HepG2 (cell line): ENCODE measurements at places on chromosomes 2 and 18. TPM values are rescaled to one million over a fixed set of nuclear protein-coding genes. Genes with fewer than 3 reads are reported as not detected.

C1QL2 gene
- total RNA-seq: not detected in 2 replicates

- DNase-seq: no peak
Observed at GRCh38 chr2:168245074-168245825, 2.1 kb downstream of the STK39 start.

DNA sequence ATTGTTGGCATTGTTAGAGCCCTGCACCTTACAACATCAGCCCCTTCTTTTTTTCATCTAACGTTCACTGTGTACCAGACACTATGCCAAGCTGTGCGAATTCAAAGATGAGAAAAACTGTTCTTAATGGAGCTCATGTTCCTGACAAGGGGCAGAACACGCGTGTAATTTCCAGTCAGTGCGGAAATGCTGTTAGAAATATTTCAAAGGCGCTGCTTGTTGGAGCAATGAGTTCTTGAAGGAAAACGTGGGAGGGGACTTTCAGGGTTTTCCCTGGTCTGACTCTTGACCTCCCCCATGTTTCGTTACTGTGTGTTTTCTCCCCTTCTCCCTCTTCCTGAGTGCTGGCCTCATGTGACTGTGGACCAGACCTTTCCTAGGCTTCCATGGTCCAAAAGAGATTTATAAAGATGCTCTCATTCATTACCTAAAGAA lies 1.5 kb downstream of the MTHFD2 start:
- DNase-seq: no peak

ERCC3 gene
- total RNA-seq: 43.3 and 49.7 TPM in 2 replicates

CTAGE1 gene
- 0.02 TPM in 1 of 2 replicates, not detected in the other for total RNA-seq

DNA sequence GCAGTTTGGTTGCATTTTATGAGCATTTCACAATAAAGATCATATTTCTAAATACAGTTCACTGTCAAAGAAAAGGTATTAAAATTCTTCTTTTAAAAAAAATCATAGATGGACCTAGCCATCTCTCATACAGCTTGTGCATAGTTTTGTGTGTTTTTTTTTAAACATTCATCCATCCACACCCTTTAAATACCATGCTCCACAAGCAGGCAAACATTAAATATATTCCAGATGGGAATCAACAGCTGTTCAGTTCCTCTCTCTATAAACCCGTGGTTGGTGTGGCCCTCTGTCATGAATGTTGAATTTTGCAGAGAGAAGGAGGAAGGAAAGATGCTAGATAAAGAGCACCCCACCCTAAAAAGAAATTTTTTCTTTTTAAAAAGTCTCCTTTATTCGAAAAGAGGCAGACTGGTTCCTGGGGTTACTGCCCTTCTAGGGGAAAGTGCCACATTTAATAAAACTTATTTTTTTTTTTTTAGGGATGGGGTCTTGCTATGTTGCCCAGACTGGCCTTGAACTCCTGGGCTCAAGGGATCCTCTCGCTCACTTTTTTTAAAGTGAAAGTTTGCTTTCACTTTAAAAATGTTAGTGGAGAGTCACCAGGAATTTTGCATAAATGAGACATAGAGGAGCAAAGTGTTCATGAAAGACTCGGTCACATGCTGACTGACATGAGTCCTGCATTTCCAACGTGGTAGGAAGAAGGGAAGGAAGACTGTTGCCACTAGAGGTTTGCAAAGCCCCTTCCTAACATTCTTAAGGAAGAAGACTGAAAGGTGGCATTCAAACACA lies 73.9 kb upstream of the LMAN1 start:
- DNase-seq: no peak

DNA sequence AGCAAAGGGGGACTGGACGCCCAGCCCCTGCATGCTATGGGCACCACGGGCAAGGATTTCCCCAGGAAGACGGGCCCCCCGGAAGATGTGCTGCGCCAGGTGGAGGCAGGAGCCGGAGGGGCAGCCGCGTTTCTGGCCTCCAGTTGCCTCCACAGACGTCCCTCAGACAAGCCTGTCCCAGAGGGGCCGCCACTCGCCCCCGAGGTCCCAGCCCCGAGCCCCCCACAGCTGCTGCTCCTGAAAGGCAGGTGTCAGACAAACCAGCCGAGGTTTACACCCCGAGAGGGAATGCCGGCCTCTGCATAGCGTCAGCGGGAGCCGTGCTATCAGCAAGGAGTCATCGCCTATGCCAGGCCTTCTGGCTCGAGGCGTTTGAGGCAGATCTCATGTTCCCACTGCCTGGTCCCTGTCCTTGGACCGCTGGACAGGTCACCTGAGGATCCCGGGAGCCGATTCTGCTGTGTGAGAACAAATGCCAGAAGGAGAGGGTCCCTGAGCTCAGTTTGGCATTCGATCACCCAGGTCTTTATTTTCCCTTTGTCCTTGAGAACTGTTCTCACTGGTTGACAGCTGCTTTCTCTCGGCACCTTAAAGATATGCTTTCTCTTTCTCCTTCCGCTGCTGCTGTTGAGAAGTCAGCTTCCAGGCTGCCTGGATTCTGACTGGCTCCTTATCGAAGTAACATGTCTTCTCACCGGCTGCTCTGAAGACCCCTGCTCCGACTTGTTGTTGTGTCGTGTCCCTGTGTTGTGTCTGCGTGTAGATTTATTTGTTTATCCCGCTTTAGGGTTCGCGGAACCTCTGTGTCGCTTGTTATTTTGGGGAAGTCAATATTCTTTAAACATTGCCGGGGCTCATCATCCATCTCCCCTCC lies 20.6 kb downstream of the CROCC2 start:
- no peak for DNase-seq

DNA sequence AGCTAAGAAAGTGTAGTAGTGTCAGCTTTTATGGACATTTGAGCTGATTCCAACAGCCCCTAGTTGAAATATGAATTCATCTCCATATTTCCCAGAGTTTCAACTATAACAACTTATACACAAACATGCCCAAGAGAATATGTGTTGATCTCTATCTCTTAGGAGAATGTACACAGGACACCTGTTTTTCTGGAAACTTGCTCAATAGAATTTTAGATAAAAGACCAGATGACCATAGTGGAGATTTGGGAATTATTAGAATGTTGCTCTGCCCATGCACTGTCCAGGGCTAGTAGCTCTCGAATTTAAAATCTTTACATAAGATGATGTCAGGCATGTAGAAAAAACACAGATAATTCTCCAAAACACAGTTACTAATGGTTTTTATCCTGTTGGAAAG lies 162.3 kb upstream of the VRK2 start:
- no peak for DNase-seq

CCDC85A gene
- not detected in 2 replicates for total RNA-seq

GRCh38 chr2:160836755-160837154 lies 323.5 kb upstream of the TANK start:
- no peak for DNase-seq

GRCh38 chr18:8938817-8939216 lies 163.7 kb upstream of the NDUFV2 start:
- DNase-seq: no peak

GRCh38 chr2:2873450-2873811 lies 504.2 kb downstream of the EIPR1 start:
- DNase-seq: no peak
